Stimulated activated CD8-positive, alpha-beta memory T cell treated with anti-CD3 and anti-CD28 coated beads, Interleukin-4, amount 100 ng/mL, for 4 hours (primary cell): ENCODE measurements at places on chromosomes 1 and 21.

DNA sequence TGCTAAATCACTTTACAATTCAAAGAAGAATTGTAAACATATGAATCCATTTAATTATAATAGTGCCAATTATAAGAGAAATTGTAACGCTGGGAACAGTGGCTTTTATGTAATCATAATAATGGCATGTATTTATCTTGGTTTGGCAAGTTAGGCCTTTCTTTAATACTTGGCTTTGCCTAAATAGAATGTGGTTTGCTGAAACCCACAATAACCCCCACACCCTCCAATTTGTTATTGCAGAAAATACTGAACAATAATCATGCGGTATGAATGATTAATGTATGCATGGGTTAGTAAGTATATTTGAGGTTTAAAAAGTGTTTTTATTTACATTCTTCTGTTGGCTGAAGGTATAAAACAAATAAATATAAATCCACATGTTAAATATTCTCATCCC is 138.2 kb downstream of the NFIA start:
- DNase-seq, result no peak

DNA sequence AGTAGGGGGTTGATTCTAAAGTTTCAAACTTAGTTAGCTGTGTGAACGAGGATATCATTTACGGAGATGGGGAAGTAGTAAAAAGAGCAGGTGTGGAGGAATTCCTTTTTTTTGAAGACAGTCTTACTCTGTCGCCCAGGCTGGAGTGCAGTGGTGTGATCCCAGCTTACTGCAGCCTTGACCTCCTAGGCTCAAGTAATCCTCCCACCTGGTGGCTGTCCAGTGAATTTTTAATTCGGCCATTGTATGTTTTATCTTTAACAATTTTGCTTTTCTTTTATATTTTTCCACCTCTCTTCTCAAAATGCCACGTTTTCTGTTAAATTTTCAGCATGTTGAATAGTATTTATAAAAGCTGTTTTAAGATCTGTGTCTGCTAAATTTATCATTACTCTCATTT is 12.3 kb upstream of the CENPF start:
- no peak for DNase-seq

- no peak for DNase-seq
These were observed 18.3 kb upstream of the RNU1-4 start for GRCh38 chr1:16721871-16722641.

DNA sequence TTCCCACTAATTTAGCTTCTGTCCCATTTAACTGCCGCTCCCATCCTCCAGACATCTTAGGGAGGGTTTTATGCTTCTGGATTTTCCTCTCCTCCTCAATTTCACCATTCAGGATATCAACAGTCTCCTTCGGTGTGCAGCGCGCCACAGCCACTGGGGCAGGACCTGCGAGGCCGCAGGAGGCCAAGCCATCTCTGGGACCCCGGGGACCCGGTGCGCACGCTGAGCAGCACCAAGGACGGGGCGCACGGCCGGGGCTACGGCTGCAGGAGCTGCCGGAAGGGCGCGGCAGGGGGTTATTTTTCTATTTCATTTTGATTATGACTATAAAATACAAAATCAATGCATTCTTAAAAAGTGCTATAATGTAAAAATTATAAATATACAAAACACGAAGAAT is 1238.4 kb upstream of the NCAM2 start:
- no peak for DNase-seq
